ENCODE measurements at places on chromosomes 1 and 21. TPM values are rescaled to one million over a fixed set of nuclear protein-coding genes. Genes with fewer than 3 reads are reported as not detected.

GRCh38 chr21:42161956-42162681 lies 56.8 kb upstream of the ABCG1 start:
- H3K4me3 ChIP-seq = no peak overlapping the region
- no peaks in the 10 kb centered on the region for H3K4me1 ChIP-seq
- H3K27me3 ChIP-seq = no peaks in the 10 kb centered on the region
- no peak overlapping the region for H3K27ac ChIP-seq
- H3K36me3 ChIP-seq = no peaks in the 10 kb centered on the region

GRCh38 chr1:145997016-145997717 lies 788 bp upstream of the TXNIP start:
- H3K27ac ChIP-seq = peak overlapping the region; percentile 94
- peak; percentile 71 for DNase-seq
- no peaks in the 10 kb centered on the region for H3K27me3 ChIP-seq
- H3K4me1 ChIP-seq = peaks cover 42% of the 10 kb centered on the region

DNA sequence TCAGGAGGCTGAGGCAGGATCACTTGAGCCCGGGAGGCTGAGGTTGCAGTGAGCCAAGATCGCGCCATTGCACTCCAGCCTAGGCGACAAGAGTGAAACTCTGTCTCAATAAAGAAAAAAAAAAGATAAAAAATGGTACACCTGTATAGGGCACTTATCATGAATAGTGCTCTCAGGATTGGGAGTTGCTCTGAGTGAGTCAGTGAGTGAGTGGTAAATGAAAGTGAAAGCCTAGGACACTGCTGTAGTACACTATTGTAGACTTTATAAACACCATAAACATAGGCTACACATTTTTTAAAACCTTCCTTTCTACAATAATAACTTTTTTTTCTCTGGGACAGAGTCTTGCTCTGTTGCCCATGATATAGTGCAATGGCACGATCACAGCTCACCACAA lies 16.8 kb downstream of the PHTF1 start:
- no peak overlapping the region for H3K4me3 ChIP-seq
- no peaks in the 10 kb centered on the region for H3K27me3 ChIP-seq
- peaks cover 53% of the 10 kb centered on the region for H3K36me3 ChIP-seq

- no peaks in the 10 kb centered on the region for H3K36me3 ChIP-seq
- DNase-seq = peak; percentile 78
- H3K27ac ChIP-seq = no peak overlapping the region
- H3K27me3 ChIP-seq = no peaks in the 10 kb centered on the region
- H3K4me3 ChIP-seq = no peak overlapping the region
These were observed 26.1 kb downstream of the ATP5PF start for GRCh38 chr21:25708467-25709065.

- H3K27me3 ChIP-seq = no peaks in the 10 kb centered on the region
- H3K27ac ChIP-seq = peak overlapping the region; percentile 98
- H3K4me1 ChIP-seq = peaks cover 100% of the 10 kb centered on the region
- no peak for DNase-seq
- H3K36me3 ChIP-seq = no peaks in the 10 kb centered on the region
These were observed 7.9 kb downstream of the SH3BGRL3 start for GRCh38 chr1:26287811-26288210.

GRCh38 chr1:112881742-112882127 lies 74.3 kb downstream of the SLC16A1 start:
- H3K4me3 ChIP-seq = no peak overlapping the region
- no peaks in the 10 kb centered on the region for H3K27me3 ChIP-seq
- DNase-seq = no peak
- peaks cover 4% of the 10 kb centered on the region for H3K4me1 ChIP-seq
- no peaks in the 10 kb centered on the region for H3K36me3 ChIP-seq

DNA sequence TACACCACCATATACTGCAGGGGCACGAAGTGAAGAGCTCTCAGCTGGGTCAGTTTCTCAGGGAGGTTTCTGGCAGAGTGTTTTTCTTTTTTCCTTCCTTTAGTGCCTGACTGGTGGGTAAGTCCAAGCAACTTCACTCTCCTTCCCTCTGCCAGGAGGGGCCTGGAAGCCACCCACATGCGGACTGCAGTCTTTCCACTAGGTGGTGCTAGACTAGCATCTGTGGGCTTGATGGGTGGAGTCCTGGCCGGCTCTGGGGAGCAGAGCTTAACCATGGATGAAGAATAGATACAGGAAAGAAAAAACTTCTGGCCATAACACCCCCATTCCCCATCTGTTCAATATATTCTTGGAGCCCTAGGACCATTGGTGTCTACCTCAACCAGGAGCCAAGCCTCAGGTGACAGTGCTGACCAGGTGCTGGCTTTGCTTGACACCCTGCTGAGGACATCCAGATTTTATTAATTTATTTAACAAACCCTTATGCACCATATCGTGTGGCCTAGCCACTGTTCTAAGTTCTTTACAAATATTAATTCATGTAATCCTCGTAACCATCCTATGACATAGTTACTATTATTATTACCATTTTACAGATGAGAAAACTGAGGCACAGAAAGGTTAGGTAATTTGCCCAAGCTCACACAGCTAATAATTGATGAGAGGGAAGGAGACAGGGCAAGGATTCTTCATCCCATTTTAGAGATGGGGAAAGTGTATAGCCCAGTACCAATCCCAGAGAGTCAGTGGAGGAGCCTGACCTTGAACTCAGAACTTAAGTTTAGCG lies 126.7 kb upstream of the CSF3R start:
- peaks cover 50% of the 10 kb centered on the region for H3K4me1 ChIP-seq
- no peaks in the 10 kb centered on the region for H3K27me3 ChIP-seq
- no peak overlapping the region for H3K4me3 ChIP-seq
- H3K27ac ChIP-seq = peak overlapping the region; percentile 36

GRCh38 chr1:10867138-10867721 lies 70.8 kb upstream of the CASZ1 start:
- no peaks in the 10 kb centered on the region for H3K36me3 ChIP-seq
- H3K27me3 ChIP-seq = no peaks in the 10 kb centered on the region
- peak; percentile 74 for DNase-seq

DNA sequence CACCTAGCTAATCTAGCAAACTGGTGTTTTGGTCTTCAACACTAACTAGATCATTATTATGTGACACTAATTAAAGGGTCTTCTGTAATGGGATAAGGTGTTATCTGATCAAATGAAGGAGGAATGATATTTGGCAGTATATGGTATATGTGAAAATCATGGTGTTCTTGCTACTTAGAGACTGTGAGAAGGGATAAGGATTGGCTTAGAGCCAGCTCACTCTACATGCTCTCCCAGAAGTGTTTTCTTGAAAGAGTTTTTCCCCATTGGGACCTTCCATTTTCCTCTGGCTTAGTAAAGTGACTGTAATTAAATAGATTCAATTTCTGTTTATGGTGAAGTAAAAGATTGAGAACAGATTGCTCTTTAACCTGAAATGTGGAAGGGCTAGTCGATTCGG lies 71.2 kb upstream of the RGL1 start:
- DNase-seq = no peak
- no peak overlapping the region for H3K4me3 ChIP-seq
- H3K36me3 ChIP-seq = no peaks in the 10 kb centered on the region
- H3K27me3 ChIP-seq = no peaks in the 10 kb centered on the region

- no peak overlapping the region for H3K27ac ChIP-seq
- DNase-seq = no peak
- H3K36me3 ChIP-seq = no peaks in the 10 kb centered on the region
- no peaks in the 10 kb centered on the region for H3K27me3 ChIP-seq
- H3K4me3 ChIP-seq = no peak overlapping the region
These were observed 139.4 kb upstream of the B3GALT2 start for GRCh38 chr1:193325771-193326170.

DNA sequence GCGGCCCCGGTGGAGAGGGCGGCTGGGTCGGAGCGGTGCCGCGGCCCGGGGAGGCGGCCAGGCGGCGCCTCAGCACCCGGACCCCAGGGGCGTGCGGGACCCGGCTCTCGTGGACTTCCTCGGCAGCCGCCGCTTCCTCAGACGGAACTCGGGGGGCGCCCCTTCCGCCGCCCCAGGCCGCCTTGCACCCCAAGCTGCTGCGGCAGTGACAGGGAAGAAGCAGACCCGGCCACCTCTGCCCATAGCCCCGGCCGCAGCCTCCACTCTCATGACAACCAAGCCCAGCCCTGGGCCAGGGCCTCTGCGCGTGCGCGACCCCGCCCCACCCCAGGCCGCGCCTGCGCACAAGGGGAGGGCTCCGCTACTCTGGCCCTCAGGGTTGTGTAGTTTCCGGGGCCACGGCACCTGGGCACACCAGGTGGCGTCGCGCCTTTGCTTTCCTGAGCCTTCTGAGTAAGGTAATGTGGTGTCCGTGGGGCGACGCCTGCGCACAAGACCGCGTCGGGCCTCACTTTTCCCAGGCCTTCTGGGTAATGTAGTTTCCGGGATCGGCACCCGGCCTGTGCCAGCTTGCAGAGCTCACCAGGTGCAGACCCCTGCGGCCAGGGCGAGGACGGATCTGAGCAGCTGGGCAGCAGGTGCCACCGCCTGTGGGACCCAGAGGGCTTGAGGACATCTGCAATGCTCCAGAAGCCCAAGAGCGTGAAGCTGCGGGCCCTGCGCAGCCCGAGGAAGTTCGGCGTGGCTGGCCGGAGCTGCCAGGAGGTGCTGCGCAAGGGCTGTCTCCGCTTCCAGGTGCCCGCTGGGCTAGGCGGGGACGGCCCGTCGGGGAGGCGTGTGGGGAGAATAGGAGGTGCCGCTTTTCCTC lies at the start of the genes CEP104 and DFFB:
CEP104 (minus strand) TSS at position 289 of the 868 bp plus-strand sequence. CDS start 4,804 bp downstream, outside the sequence.
DFFB (plus strand) TSS at position 554 of the 868 bp plus-strand sequence; CDS start at position 682, 128 bp downstream.
- peaks cover 20% of the 10 kb centered on the region for H3K4me1 ChIP-seq
- H3K27ac ChIP-seq = peak within 1 kb of the TSS; percentile 80
- no peaks in the 10 kb centered on the region for H3K36me3 ChIP-seq
- H3K27me3 ChIP-seq = no peaks in the 10 kb centered on the region
- peak; percentile 99 for DNase-seq
- H3K4me3 ChIP-seq = peak within 1 kb of the TSS; percentile 88

- no peak overlapping the region for H3K4me3 ChIP-seq
- no peaks in the 10 kb centered on the region for H3K4me1 ChIP-seq
- H3K27me3 ChIP-seq = no peaks in the 10 kb centered on the region
- H3K36me3 ChIP-seq = no peaks in the 10 kb centered on the region
- no peak for DNase-seq
These were observed 80.7 kb downstream of the GIPC2 start for GRCh38 chr1:78126506-78126905.

DNA sequence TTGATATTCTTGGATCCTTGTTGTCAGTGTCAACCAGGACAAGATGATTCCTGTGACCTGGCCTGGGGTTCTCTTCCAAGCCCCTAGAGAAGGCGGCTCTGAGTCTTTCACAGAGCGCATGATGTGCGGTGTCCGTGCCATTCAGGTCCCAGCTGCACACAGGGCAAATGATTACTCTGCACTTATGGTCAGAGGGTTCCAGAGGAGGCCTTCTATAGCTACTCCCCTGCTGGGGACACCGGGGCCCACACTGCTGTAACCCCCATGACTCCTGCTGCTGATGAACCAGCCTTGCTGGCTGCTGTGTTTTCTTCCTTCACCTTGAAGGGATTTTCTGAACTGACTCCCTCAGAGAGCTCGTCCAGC lies 1.5 kb downstream of the PTGFRN start:
- no peaks in the 10 kb centered on the region for H3K4me1 ChIP-seq
- no peak overlapping the region for H3K27ac ChIP-seq
- no peak overlapping the region for H3K4me3 ChIP-seq
- H3K27me3 ChIP-seq = no peaks in the 10 kb centered on the region
- no peak for DNase-seq
- no peaks in the 10 kb centered on the region for H3K36me3 ChIP-seq

- peak; percentile 90 for DNase-seq
- H3K4me3 ChIP-seq = peak overlapping the region; percentile 53
- H3K27ac ChIP-seq = peak overlapping the region; percentile 99
- H3K27me3 ChIP-seq = no peaks in the 10 kb centered on the region
These were observed 4.0 kb upstream of the BRWD1 start for GRCh38 chr21:39317134-39318090.

GRCh38 chr1:221392453-221392852 lies 349.4 kb downstream of the DUSP10 start:
- no peak overlapping the region for H3K27ac ChIP-seq
- H3K4me3 ChIP-seq = no peak overlapping the region
- no peak for DNase-seq
- no peaks in the 10 kb centered on the region for H3K4me1 ChIP-seq

DNA sequence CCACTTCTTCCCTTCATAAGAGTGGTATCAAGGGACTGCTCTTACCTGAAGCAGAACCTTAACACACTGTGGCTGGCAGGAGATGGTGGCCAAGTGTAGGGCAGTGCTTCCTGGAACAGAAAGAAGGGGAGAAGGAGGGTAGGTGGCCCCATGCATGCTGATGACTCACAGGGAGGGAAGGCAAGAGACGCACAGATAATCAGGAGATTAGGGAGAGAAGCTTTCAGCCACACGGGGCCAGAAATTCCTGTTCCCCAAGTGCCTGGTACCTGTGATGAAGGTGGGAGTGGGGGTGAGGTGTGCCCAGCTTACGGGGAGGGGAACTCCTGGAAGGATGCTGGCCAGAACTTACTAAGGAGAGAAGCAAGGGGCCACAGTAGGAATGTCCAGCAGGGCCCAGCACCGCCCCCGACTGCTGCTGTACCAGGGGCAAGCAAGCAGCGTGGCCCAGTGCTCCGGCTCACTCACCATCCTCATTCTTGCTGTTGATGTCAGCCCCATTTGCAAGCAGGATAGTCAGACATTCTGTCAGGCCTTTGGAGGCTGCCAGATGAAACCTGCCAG lies 7.7 kb downstream of the ANKRD35 start:
- H3K36me3 ChIP-seq = no peaks in the 10 kb centered on the region
- no peaks in the 10 kb centered on the region for H3K4me1 ChIP-seq
- no peak overlapping the region for H3K4me3 ChIP-seq
- no peak overlapping the region for H3K27ac ChIP-seq
- H3K27me3 ChIP-seq = no peaks in the 10 kb centered on the region

DNA sequence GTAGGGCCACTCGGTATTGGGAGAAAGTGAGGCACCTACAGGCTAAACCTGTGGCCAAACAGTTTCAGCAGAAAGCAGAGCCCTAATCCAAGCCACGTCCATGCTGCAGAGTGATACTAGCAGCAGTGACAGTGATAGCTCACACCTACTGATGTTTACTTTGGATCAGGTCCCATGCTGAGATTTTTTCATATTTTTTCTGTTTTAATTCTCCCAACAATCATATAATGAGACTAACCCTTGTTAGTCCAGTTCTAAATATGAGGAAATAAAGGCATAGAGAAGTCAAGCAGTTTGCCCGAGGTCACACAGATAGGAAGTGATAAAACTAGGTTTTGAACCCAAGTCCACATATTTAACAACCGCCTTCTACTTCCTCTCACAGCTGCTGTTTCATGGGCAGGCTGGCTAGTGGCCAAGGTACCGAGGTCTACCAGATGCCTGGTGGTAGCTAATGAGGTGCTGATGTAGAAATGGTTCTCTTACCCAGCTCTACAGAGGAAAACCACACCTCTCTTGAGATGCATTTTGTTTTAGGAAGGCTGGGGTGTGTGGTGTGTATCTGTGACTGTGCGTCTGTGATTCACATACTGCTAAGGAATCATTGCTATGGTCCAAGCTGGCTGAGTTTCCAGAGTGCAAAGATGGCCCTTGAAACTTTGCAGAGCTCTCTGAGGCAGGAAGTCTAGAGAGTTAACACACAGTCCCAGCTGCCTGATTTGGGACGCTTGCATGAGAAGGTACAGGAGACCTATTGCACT lies 80.3 kb upstream of the ARTN start:
- peaks cover 45% of the 10 kb centered on the region for H3K4me1 ChIP-seq
- peak overlapping the region; percentile 56 for H3K27ac ChIP-seq
- DNase-seq = peak; percentile 63
- H3K36me3 ChIP-seq = no peaks in the 10 kb centered on the region
- H3K4me3 ChIP-seq = no peak overlapping the region
- H3K27me3 ChIP-seq = no peaks in the 10 kb centered on the region

GRCh38 chr1:147598621-147599361 lies 57.5 kb downstream of the BCL9 start:
- no peaks in the 10 kb centered on the region for H3K27me3 ChIP-seq
- H3K36me3 ChIP-seq = no peaks in the 10 kb centered on the region
- peaks cover 30% of the 10 kb centered on the region for H3K4me1 ChIP-seq
- peak overlapping the region; percentile 87 for H3K4me3 ChIP-seq

Gene RAD54L
- total RNA-seq = 18.0 TPM

Gene LAD1
- 0.76 TPM for total RNA-seq

Gene TRIM63
- total RNA-seq = not detected

Gene C1QC
- not detected for total RNA-seq

Gene PDPN
- total RNA-seq = not detected

Gene LCE2A
- not detected for total RNA-seq

Gene GREM2
- not detected for total RNA-seq

Gene UBASH3A
- total RNA-seq = not detected
